ENCODE measurements at places on chromosomes 4 and X.

DNA sequence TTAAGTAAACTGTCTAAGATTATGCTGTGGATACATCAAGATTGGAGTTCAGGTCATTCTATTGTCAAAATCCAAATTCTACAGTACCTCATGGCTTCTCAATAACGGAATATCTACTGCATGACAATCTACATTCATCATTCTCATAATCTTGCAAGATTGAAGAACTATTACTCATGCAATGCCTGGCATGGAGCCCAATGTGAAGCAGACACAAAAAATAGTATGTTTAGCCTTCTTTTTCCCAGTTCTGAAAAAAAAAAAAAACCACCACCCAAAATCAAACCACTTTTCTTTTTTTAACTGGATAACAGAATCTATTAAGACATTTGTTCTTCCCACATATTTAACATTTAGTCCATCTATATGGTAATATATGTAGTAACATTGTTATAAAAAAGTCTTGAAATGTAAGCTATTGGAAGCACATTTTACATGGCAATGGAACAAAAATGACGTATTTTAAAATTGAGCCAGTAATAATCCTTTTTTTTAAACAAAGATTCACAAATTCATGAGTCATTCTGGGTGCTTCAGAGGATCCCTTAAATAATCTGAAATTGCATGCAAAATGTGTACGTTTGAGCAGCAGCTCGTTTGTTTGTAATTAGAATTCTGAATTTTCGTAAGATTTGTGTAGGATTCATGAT lies 232.2 kb upstream of the FMR1 start:
- no peak for DNase-seq

DNA sequence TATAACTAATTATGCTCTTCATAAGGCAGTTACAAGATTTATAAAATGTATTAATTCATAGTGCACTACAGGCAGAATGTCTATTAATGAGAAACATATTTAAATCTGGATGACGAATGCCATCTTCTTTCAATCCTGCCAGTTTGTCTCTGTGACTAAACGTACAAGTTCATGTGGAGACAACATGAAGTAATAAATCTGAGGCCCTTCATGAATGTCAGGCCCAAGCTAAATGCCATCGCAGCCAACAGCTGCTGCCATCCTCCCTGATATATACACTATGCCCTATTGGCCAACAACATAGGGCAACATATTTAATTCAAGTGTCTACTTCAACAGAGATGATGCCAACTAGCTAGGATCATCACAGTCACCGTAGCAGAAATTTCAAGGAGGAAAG lies 43.7 kb downstream of the TSPAN5 start:
- no peak for DNase-seq

- peak; percentile 81 for DNase-seq
Observed at GRCh38 chr4:113452868-113453620, 308.5 kb downstream of the CAMK2D start.

DNA sequence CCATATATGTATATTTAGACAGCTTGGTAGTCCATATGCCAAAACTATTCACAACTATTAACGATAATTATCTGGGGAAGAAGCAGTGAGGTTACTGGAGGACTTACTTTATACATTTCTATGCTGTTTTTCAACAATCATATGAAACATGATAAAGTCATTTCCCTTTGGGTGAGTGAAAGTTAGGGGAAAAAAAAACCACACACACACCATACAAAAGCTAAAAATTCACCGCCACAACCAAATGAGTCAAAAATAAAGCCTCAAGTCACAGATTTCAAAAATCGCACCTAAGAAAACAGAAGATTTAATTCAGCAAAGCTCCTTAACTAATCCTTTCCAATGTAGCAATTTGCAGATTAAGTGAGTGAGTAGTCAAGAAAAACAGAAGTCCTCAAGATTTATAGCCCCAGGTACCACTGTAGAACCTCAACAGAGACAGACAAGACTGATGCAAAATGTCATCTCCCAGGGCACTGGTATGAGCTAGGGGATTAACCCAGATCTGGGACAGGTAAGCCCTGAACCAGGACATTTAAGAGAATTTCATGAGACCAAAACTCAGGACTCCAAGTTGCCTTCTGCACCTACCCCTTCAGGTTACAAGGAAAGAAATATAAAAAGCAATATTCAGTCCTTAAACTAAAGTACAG lies 35.1 kb downstream of the SYTL4 start:
- DNase-seq: no peak

DNA sequence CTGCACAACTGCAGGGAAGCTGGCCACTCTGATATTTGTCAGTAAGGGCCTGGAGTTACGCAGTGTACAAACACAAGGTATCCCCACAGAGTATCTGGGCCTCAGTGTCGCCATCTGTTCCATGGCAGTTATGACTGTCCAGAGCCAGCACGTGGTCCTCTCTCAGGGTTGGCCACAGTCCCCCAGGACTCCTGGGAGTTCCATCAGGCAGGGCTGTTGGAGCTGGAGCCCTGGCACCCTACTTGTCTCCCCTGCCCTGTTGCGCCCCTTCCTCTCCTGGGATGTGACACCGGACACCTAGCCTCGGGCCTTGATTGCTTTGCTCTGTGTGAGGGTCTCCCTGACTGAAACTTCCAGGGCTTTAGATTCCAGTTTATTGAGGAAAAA lies 8.4 kb downstream of the HTRA3 start:
- DNase-seq: no peak

DNA sequence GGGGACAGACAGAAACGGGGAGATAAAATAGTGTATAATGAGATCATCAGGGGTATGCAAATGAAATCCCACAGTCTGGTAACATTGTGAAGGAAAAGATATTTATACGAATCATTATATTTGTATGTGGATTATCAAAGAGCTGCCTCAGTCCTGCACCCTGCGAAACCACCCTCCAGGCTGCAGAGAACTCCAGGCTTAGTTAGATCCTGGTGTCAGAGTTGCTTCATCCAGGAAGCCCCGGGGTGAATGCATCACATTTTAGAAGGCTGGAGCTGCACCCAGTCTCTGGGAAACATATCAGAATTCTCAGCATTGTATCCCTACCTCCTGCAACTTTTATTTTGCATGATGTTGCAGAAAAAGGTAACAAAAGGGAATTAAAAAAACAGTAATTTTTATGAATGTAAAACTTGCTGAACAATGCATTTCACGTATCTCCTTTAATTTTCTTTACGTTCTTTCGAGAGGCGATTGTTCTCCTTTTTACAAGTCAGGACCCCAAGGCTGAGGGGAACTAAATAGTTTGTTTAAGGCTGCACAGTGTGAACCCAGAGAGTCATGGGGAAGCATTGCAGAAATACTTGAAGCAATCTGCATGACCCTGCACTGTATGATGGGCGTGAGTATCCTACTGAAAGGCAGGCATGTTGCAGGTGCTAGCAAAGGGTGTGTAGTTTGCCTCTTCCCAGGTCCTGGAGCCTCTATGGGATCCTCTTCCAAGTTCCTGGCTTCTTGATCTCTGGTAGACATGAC lies 299.5 kb upstream of the CLNK start:
- no peak for DNase-seq

GRCh38 chr4:183515411-183515810 lies 10.6 kb downstream of the ING2 start:
- no peak for DNase-seq

DNA sequence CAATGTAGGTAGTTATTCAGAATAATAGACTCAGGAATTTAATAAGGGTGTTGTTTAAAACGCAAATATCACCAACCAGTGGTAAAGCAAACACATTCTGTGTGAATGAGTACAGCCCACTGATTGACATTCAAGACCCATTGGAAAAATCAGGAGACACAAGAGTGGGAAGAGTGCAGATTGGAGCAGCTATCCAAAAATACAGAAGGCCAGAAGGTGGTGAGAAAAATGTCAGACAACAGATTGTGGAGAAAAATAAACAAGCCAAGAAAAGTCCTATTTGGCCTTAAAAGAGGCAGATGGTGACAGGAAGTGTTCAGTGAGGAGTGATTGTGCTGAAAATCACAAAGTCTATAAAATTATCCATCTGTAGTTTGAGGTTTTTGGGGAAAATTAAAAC lies 39.3 kb downstream of the CPE start:
- DNase-seq: no peak

DNA sequence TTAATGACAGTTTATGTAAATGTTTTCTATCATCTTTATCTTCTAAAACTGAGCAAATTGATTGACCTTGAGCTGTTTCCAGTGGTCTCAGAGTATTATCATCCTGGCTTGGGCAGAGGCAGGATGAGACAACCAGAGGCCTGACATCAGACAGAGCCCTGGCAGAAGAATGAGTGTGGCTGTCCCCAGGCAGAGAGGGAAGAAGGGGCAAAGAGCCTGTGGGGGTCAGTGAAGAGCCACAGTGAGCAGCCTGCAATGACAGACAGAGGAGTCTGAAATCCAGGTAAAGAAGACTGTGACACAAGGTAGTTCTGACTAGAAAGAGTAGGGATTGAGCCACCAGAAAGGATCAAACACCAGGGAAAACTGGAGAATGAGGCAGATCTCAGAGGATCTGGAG lies 182.4 kb upstream of the ARSJ start:
- DNase-seq: no peak

DNA sequence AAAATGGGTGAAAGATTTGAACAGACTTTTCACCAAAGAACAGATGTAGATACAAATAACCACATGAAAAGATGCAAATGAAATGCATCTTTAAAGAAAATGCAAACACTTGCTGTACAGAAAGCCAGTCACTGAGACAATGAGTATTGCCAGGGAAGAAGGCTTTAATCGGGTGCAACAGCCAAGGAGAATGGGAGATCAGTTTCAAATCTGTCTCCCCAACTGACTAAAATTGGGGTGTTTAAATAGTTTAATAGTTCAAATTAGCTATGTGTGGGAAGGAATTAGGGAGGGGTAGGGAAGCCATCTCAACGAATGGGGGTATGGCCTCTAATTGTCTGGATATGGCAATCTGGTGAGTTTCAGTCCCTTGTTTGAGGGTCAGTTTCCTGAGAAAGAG lies 295.4 kb downstream of the PTTG2 start:
- no peak for DNase-seq

GRCh38 chrX:5617666-5618065 lies 611.0 kb downstream of the NLGN4X start:
- no peak for DNase-seq
